Dermis lymphatic vessel endothelial cell (primary cell): ENCODE measurements at places on chromosomes 4 and X. TPM values are rescaled to one million over a fixed set of nuclear protein-coding genes. Genes with fewer than 3 reads are reported as not detected.

Gene EDA
- 0.43 and 1.5 TPM in 2 replicates for total RNA-seq

Gene CCDC149
- 16.8 and 24.5 TPM in 2 replicates for total RNA-seq

Gene PAGE1
- total RNA-seq = not detected in 2 replicates

Gene SLC10A6
- total RNA-seq = 1.4 and 7.9 TPM in 2 replicates

Gene RIPPLY1
- total RNA-seq = not detected in 2 replicates

Gene SCD5
- total RNA-seq = 21.3 and 23.3 TPM in 2 replicates

Gene H2BW2
- total RNA-seq = not detected in 2 replicates

Gene CPE
- total RNA-seq = 0.95 and 0.98 TPM in 2 replicates

Gene PTCHD1
- not detected in 2 replicates for total RNA-seq

Gene FSTL5
- not detected in 2 replicates for total RNA-seq

Gene DUX4
- total RNA-seq = not detected in 2 replicates

Gene SHROOM2
- 4.8 and 11.0 TPM in 2 replicates for total RNA-seq

Gene AR
- 0.26 and 0.43 TPM in 2 replicates for total RNA-seq

Gene SLC34A2
- total RNA-seq = 0.11 and 0.17 TPM in 2 replicates

Gene CXCR3
- total RNA-seq = not detected in 2 replicates

Gene ARHGEF6
- 20.4 and 24.6 TPM in 2 replicates for total RNA-seq

Gene PRR27
- not detected in 2 replicates for total RNA-seq

Gene RHOH
- total RNA-seq = under 0.01 TPM in 1 of 2 replicates, not detected in the other

Gene MSL3
- total RNA-seq = 20.7 and 21.6 TPM in 2 replicates

Gene RAB39B
- total RNA-seq = 0.11 and 0.52 TPM in 2 replicates

Gene KIF4A
- 2.6 and 2.9 TPM in 2 replicates for total RNA-seq

Gene CHRNA9
- not detected in 2 replicates for total RNA-seq

Gene SMIM10L2A
- 0.76 and 0.95 TPM in 2 replicates for total RNA-seq

Gene P2RY4
- total RNA-seq = 0.09 TPM in 1 of 2 replicates, not detected in the other

Gene GDPD2
- total RNA-seq = not detected in 2 replicates

Gene TCEAL6
- not detected in 2 replicates for total RNA-seq

Gene GAGE2A
- total RNA-seq = not detected in 2 replicates

Gene CNOT6L
- total RNA-seq = 47.7 and 56.8 TPM in 2 replicates

Gene GAGE12C
- total RNA-seq = not detected in 2 replicates

Gene ASB12
- total RNA-seq = not detected in 2 replicates

Gene RAP2C
- 12.1 and 15.0 TPM in 2 replicates for total RNA-seq

Gene MAML3
- 3.6 and 5.6 TPM in 2 replicates for total RNA-seq

Gene AREG
- 0.09 TPM in 1 of 2 replicates, not detected in the other for total RNA-seq

Gene FAT4
- total RNA-seq = 62.5 and 63.4 TPM in 2 replicates

Gene FANCB
- total RNA-seq = 2.0 and 3.2 TPM in 2 replicates

Gene DKK2
- total RNA-seq = under 0.01 TPM in 1 of 2 replicates, not detected in the other

Gene RASL11B
- total RNA-seq = under 0.01 TPM in 1 of 2 replicates, not detected in the other

Gene GPR173
- total RNA-seq = 1.1 and 1.5 TPM in 2 replicates

Gene ARHGAP6
- 0.43 and 1.5 TPM in 2 replicates for total RNA-seq

Gene PAGE5
- total RNA-seq = not detected in 2 replicates

Gene TRMT44
- total RNA-seq = 6.7 and 9.5 TPM in 2 replicates
